ENCODE measurements at places on chromosomes 11 and 22. TPM values are rescaled to one million over a fixed set of nuclear protein-coding genes. Genes with fewer than 3 reads are reported as not detected.

- no peak for DNase-seq
These were observed 73.1 kb downstream of the ELP4 start for GRCh38 chr11:31582697-31583096.

DNA sequence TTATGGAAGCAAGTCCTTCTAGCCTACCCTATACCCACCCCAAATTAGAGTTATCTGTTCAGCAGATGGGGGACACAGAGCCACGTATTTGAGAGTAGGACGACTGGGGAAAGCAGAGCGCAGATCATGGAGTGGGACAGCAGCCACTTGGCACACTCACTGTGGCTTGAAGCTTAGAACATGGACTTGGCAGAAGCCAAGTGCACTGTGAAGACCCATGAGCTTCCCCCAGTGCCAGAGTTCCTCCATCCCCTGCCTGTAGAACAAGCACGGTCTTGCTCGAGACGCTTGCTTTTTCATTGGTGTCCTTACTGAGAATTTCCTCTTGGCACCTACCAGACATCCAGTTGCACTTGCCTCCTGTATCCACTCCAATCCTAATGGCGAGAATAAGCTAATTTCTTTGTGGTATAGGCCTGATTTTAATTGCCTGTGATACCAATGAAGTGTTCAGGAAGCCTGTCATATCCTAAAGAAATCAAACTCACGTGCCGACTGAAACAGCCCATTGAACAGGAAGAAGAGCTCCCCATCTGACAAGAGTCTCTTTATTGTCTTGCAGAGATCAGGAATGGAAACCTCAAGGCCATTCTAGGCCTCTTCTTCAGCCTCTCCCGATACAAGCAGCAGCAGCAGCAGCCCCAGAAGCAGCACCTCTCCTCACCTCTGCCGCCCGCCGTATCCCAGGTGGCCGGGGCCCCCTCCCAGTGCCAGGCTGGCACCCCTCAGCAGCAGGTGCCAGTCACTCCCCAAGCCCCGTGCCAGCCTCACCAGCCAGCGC lies 166.9 kb downstream of the NAV2 start:
- no peak for DNase-seq

GRCh38 chr11:46914363-46914762 lies 4.0 kb downstream of the LRP4 start:
- no peak for DNase-seq

DNA sequence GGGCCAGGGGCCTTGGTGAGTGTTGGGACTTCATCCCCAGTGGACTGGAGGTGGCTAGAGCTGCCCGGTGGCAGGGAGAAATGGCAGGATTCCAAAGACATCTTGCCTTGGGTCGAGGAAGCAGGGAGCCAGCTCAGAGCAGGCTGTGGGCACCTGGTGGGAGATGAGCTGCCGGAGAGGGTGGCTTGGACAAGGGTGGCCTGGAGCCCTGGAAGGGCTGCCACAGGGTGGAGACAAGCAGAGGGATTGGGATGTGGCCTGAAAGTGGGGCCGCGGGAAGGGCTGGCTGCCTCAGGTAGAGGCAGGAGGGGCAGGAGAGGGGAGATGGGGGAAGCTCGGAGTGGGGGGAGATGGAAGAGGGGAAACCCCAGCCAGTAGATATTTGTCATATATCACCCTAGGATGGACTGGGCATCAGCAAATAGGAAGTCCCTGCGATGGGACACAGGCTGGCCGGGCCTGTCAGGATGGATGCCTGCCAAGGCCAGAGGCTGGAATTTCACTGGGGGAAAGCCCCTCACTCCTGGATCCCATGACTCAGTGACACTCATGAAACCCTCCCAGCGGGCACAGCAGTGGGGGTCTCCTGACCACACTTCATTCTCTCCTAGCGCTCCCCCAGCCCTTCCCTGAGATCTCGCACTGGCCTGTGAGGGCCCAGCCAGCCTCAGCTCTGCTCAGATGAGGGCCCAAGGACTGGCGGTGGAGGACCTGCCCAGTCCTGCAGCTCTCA lies 72.0 kb upstream of the SHISAL1 start:
- no peak for DNase-seq

DNA sequence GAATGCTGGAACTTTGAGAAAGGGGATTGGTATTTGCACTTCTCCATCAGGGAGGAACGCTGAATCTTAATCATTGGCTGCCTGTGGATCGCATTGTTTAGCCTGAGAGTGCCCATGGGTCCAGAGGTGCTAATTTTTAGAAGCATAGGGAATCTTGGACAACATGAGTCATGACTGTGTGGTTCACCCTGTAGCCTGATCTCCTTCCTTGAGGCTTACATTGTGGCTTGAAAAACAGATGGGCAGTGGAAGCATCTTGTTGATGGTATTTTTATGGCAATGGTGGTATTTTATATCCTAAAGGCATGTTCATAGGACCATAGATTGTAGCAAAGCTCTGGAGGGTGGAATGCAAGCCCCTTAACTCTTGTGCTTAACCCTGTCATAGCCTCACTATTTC lies 99.2 kb upstream of the DBX1 start:
- no peak for DNase-seq

GRCh38 chr11:123035831-123036230 lies 26.1 kb downstream of the HSPA8 start:
- DNase-seq: no peak

DNA sequence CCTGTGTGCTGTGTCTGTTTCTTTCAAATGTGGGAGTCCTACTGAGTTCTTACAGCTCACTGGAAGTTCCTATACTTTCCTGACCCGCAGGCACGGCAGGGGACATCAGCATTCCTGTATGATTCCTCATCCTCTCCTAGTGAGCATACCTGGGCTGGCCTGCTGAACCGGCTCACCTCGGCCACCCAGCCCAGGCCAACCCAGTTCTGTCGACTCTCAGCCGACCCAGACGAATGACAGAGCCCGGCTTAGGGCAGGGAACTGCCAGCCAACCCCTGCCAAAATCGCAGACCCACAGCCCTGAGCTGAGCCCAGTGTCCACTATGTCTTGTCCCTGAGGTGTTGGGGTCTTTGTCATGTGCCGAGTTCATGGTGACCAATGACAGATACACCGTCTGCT lies 339.7 kb downstream of the BRD1 start:
- no peak for DNase-seq

- DNase-seq: peak; percentile 75
These were observed 69.1 kb downstream of the NAT10 start for GRCh38 chr11:34174412-34175041.

- DNase-seq: peak; percentile 83
These were observed 15.2 kb downstream of the UFD1 start for GRCh38 chr22:19463491-19464469.

DNA sequence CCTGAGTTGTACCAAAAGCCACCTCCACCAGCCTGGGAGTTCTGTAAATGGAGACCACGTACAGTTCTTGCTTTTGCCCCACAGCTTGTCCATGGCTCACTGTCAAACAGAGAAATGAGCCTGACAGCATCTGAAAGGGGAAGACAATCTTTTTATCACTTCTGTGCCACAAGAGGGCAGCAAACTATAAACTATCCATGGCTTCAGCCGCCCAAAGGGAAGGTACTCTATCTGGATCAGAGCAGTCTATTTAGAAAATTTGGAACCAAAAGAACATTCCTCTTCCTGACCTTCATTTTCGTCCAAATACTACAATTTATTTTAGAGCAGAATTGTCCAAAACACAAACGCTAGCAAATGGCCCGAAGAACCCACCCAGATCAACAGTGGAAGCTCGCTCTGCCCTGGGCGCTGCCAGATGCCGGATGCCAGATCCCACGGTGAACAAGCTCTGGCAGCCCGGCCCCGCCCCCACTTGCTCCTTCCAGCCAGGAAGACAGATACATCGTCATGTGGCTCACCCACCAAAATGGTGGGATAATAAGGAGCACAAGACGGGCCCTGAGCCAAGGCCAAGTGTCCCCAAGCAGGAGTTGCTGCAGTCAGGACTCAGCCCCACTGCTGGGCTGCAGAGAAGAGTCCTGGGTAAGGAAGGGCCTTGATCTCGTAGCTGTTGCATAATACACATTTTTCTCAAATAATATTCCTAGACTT lies 23.9 kb upstream of the SCGB1A1 start:
- peak; percentile 94 for DNase-seq

DNA sequence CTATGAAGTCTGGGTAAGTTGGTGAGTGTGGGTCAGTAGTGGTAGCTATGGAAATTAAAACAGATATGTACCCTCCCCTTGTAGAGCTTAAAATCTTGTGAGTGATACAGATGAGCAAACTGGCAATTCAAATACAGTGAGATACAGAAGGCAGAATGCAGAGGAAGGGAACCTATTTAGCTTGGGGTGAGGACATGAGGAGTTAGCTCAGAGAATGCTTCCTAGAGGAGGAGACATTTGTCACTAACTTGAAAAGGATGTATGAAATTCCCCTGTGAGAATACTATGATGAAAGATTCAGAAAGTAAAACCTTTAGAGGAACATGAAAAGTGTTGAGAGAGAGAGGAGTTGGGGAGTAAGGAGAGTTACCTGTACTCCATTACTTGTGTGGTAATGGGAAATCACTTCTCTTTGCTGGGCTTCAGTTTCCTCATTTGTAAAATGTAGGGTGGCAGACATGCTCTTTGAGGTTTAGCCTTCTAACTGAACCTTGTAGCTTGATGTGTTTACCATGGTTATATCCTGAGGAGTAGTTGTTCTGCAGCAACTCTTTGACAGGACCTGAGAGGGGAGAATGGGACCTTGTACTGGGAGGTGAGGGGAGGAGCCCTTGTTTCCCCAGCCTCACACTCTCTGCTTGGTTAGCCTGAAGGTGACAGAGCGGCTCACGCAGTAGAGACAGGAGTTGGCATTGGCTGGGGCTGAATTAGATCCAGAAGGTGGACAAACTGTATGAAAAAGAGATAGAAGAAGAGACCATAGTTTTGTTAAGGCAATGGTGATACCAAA lies 17.9 kb downstream of the SWAP70 start:
- DNase-seq: no peak

GRCh38 chr11:131724436-131724975 lies 354.1 kb downstream of the NTM start:
- no peak for DNase-seq

DNA sequence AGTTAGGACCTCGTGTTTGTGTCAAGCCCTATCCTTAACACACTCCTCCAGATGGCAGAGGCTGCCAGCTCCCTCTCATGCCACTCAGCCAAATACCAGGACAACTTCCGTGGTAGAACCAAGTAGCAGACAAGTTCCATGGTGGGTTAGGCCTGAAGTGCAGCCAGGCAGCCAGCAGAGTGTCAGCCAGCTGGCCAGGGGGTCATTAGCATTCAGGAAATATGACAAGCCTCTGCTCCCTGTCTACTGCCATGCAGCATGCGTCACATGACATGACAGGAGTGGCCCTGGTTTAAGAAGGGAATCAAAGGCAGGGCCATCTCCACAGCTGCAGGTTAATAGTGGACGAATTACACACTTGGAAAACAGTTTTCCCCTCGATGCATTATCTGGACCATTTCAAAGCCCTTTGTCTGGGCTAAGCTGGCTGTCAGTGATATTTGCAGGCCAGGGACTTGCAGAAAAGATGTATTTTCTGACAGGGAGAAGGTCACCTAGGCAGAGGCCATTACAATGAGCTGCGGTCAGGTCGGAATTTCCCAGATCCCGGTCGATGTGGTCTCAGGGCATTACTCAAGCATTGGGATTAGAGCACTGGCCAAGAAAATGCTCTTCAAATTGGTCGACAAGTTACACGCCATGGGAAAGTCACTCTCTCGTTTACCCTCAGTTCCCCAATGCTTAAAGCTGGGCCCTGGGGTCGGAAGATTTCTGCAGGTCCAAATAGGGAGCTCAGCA lies 461.7 kb upstream of the CADM1 start:
- peak; percentile 52 for DNase-seq

DNA sequence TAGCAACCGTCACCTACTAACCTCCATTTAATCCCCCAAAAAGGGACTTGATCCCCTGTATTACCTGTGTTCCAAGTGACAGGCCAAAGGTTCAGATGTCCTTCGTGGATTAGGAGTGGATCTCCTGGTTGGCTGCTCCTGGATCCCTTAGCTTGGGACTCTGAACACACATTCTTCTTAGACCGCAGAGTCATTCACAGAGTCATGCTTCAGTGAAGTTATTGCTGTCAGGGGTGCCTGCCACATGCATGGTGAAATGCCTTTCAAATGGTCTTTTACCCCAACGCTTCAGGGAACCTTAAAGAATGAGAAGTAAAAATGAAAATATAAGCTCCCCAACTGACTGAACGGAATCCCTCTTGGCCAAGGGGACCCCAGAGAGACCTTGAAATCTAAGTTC lies 49.1 kb downstream of the ADAMTS8 start:
- DNase-seq: no peak

The CDKN1C gene
- total RNA-seq: 15.0 TPM
